ENCODE measurements at places on chromosomes 1 and 21.

- DNase-seq: no peak
These were observed 141.4 kb upstream of the GRIK3 start for GRCh38 chr1:37175666-37176215.

DNA sequence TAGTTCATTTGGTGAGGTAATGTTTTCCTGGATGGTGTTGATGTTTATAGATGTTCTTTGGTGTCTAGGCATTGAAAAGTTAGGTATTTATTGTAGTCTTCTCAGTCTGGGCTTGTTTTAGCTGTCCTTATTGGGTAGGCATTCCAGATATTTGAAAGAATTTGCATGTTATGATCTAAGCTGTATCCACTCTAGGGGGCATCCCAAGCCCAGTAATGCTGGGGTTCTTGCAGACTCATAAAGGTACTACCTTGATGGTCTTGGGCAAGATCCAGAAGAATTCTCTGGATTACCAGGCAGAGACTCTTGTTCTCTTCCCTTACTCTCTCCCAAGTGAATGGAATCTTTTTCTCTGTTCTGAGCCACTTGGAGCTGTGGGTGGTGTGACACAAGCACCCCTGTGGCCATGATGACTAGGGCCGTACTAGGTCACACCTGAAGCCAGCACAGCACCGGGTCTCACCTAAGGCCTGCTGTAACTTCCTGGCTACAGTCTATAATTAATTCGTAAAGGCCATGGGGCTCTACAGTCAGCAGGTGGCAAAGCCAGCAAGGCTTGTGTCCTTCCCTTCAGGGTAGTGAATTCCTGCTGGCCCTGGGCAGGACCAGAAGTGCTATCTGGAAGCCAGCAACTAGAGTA, 74.8 kb upstream of the PDE4B start:
- no peak for DNase-seq

DNA sequence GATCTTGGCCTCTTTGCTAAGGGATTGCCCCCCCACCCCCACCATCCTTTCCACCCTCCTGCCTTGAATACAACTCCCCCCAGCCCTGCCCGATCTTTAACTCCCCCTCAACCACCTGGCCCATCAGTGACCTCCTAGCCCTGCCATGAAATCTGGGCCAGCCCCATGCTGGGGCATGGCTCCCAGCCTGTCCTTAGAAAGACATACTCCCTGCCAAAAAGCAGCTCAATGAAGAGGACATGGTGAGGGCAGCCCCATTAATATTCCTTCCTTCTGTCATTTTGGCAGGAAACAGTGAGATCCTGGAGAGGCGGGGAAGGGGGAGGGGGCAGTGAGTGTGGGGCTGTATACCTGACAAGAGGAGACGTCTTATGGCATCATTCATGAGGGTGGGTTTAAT, 66.8 kb upstream of the DISP3 start:
- DNase-seq: no peak

DNA sequence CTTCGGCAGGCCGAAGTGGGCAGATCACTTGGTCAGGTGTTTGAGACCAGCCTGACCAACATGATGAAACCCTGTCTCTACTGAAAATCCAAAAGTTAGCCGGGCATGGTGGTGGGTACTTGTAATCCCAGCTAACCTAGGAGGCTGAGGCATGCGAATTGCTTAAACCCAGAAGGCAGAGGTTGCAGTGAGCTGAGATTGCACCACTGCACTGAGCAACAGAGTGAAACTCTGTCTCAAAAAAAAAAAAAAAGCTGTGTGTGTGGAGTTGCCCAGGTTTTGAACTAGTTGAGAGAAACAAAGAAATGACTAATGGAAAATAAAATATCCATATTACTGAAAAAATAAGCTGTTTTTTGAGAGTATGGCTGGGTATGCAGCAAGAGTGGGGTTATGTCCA, 100.2 kb downstream of the GTF2B start:
- no peak for DNase-seq

DNA sequence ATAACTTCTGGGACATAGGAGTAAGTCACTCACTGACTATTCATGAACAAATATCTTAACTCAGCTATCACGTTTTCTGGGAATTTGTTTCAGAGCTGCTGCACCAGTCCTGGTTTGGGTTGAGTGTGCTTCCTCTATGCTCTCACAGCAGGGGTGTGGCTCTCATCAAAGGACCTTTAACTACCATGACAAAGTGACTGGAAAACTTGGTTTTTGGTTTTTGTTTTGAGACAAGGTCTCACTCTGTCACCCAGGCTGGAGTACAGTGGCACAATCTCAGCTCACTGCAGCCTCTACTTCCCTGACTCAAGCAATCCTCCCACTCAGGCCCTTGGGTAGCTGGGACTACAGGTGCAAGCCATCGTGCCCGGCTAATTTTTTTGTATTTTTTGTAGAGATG, 4.1 kb downstream of the ILDR2 start:
- DNase-seq: no peak

GRCh38 chr1:34356853-34357252, 180.1 kb downstream of the C1orf94 start:
- no peak for DNase-seq

GRCh38 chr1:28506907-28507246, 1.0 kb downstream of the RCC1 start:
- DNase-seq: no peak

DNA sequence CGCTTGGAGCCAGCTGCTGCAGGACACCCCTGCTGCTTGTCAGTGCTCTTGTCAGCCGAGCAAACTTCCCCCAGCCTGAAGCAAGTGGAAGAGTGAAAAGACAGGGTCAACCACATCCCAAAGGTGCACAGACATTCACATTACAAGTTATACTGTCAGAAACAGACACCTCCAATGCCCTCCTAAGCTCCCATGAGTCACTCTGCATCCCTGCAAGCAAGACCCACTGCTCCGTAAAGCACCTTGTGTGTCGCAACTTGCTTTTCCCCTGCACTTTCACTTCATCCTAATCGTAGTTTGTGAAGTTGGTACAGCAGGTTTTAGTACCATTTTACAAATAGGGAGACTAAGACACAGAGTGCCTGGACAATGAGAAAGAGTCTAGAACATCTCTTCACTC, 51.1 kb downstream of the KCNH1 start:
- no peak for DNase-seq

- DNase-seq: no peak
These were observed 77.7 kb downstream of the DSCAM start for GRCh38 chr21:40769231-40769630.

DNA sequence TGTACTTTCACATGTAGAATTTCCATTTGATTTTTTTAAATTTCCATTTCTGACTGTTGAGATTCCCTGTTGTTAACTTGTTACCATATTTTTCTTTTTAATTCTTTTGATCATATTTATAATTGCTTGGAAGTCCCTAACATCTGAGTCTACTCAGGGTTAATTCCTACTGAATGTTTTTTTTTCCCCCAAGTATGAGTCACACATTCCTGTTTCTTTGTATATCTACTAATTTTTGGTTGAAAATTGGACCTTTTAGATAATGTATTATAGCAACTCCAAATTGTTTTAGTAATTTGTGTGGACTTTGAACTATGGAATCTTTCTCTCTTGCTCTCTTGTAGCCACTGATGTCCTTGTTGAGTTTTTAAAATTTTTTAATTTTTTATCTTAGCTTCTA, 54.6 kb downstream of the STXBP3 start:
- no peak for DNase-seq

DNA sequence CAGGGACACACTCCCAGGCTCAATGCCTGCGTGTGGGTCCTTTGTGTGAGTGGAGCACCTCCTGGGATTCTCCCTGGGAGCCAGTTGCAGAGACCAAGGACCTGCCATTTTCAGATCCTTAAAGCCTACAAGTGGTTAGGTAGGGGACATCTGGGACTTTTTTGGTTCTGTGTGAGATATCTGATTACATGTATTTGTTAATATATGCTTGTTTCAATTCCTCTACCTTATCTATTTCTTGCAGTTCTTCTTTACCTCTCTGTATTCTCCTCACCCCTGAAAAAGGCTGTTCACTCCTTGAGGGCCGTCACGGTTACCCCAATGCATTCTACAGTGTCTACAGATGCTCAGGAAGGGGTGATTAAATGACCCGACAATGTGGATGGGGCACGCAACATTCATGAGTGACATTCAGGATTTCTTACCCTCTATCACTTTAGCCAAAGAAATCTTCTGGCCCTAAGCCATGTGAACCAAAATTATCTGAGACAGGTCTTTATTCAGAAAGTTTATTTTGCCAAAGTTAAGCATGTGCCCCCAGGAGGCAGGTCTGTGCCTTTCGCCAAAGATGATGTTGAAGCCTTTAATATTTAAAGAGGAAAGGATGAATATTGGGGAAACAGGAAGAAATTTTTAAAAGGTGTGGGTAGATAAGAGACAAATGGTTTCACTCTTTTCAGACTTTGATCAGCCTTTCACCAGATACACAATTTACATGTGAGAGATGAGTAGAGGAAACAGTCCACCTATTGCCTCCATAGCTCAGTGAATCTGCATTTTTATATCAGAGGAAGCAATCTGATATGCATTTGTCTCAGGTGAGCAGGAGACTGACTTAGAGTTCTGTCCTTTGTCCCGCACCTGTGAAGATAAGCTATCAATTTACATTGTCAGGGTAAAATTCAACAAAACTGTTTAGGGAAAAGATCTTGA, 44.6 kb upstream of the MPZL1 start:
- DNase-seq: no peak

DNA sequence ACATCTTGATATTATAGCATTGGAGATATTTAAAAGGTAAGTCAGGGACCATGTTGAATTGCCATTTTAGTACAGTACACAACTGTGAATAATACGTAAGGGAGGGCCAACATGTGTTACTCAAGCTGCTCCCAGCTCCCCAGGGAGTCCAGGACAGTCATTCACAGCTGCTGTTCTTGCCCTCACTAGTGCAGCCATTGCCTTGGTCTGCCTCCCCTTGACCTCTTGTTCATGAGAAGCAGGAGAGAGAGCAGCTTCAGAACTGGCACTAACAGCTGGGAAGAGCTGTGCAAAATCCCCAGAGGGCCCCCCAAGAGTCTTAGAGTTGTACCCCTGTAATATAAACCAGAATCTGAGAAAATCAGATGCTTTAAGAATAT, 16.4 kb downstream of the TCEANC2 start:
- no peak for DNase-seq

DNA sequence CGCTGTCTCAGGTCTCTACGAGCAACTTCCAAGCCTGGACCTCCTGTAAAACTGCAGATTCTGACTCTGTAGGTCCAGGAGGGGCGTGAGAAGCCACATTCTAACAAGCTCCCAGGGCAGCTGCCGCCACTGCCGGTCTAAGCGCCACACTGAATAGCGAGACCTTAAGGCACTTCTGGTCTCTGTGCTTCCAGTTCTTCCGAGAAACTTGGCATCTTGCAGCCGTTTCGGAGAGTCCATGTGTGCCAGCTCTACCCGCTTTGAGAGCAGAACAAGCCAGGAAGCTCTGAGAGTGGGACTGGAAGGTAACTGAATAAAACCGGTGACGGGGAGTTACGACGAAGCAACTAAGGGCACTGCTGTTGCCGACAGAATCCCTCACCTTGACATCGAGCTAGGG, 12.5 kb downstream of the AGT start:
- DNase-seq: no peak

DNA sequence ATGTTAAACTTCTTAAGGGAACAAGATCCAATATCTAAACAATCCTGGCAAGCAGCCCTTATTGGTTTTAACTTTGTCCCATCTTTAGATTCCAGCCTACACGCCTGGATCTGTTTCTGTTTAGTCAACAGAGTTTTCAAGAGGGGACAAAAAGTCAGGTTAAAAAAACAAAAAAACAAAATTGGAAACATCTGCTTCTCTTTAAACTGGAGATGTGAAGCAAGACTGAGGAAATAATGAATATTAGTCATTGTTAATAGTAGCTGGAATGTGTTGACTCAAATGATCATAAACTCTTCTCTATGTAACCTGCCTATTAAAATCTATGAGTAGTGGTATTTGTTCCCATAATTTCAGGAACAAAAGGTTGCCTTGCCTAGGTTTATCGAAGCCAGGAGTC, 55.0 kb downstream of the NID1 start:
- DNase-seq: no peak

GRCh38 chr21:42079939-42080787, 9.0 kb downstream of the UMODL1 start:
- no peak for DNase-seq

DNA sequence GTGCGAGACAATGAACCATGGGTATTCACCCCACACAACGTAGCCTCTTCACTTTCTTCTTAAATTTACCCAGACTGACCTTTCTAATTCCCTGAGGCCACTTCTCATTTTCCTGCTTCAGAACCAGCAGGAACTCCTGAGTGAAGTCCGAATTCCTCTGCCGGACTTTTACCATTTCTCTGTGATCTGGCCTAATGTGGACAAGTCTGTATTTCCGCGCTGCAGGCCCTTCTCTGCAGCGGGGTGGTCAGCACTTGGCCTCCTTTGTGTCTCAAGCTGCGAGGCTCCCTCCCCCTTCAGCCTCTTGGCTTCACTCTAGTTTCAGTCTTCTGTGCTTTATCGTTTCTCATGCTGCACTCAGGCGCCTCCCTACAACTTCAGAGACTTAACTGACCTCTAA, 9.4 kb upstream of the CTBS start:
- no peak for DNase-seq

DNA sequence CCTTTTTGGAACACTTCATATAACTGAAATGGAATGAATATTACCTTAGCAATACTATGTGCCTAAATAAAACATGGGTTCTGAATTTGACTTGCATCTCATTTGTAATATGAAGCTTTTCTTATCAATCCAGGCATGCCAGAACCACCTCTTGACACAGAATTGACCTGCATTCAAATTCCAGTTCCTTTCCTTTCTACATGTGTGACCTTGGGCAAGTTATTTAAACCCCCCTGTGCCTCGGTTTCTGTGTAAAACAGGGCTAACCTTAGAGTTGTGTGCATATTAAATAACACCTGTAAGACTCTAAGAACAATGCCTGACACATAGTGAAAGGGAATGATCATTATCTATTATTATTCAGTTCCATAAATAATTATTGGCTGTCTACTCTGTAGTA, 2.0 kb upstream of the NOS1AP start:
- no peak for DNase-seq

DNA sequence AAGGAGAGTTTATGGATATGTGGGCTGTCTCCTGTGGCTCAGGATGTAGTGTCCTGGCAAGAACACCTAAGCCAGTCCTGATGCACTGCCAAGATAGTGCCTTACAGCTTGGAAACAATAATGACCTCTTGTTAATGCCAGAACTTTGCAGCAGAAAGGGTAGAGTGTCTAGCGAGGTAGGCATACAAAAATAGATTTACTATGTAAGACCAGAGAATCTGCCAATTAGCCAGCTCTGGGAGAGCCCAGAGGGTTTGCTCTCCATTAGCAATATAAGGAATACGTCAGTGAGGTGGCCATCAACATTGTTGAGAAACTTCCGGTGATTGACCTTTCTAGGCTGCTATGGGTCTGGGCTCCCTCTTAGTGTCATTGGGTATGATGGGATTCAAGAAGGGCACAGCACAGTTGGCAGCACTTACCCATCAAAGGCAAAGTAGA, 178.5 kb upstream of the GALNT2 start:
- no peak for DNase-seq

GRCh38 chr1:99217599-99217998, 46.7 kb upstream of the PLPPR4 start:
- no peak for DNase-seq
